Colonic mucosa (tissue), 4 donors: ENCODE measurements at places on chromosomes 5 and 9.

- DNase-seq, result no peak
These were observed 55.3 kb downstream of the ARSB start for GRCh38 chr5:78929833-78930232.

DNA sequence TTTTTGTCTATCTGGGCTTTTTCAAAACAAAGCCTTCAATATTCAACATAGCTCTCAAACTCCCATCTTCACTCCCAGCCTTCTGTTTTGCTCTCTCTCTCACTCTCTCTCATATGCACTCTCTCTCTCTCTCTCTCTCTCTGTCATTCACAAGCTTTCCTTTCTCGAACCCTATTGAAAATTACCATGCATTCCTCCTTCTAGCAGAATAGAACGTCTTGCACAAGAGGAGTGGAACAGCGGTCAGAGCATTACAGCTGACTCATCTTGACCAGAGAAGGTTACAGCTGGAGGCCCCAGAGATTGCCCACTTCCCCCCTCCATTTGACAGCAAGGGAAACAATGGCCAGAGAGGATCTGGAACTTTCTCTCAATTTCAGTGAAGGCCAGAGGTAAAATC lies 51.0 kb upstream of the LIFR start:
- no peak for DNase-seq

GRCh38 chr9:5721279-5722087 lies 92.6 kb downstream of the RIC1 start:
- no peak for DNase-seq

DNA sequence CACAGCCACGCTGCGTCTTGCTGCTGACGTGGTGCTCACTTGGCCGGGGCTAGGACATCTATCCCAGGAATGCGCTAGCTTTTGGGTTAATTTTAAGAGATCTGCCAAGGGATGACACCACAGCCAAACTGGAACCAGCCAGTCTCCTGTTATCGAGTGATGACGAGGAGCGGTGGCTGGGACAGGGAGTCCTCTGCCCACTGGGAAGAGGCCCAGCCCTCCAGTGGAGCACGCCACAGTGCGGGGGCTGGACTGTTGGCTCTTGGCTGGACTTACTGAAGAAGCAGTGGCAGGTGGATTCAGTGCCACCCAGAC lies 55.1 kb upstream of the PHYKPL start:
- no peak for DNase-seq

GRCh38 chr5:67004730-67005350 lies 191.8 kb downstream of the CD180 start:
- DNase-seq, result no peak
